ENCODE measurements at places on chromosomes 2 and 18.

GRCh38 chr2:112229348-112229747 is 25.5 kb downstream of the ZC3H8 start:
- peaks cover 2% of the 10 kb centered on the region for H3K4me1 ChIP-seq
- H3K27me3 ChIP-seq, result no peaks in the 10 kb centered on the region
- no peak overlapping the region for H3K4me3 ChIP-seq
- no peak for DNase-seq

DNA sequence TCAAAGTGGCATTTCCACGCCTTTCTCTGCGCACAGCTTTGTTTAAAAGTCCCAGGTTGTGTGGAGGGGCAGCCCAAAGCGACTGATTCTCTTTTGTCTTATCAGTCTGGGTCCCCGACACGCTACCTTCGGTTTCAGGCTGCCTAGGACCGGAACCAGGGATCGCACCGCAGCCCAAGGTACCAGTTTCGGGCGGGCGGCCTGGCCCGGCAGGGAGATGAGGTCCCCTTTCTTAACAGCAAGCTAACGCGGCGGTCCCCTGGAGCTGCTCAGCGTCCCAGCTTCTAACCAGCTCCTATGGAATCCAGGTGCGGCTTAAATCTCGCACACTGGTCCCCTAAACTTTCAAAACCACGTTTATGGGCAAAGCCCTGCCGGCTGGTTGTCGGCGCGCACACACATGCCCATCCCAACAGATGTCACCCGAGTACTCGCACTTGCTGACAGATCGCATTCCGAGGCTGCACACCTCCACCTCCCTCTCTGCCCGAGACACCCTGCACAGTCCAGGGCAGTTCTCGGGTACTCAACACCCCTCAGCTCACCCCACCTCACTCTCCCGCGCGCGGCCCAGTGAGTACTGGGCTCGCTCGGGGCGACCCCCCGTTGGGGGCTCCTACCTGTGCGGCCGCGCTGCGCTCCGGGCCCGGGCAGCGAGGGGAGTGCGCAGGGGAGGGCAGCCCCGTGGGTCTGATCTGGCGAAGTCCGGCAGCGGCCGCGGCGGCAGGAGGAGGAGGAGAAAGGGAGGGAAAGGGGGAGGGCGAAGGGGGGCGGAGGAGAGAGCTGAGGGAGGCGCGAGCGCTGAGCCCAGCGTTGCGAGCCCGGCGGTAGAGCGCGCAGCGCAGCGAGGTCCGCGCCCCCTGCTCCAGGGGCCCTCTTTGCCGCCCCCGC is at the start of gene EFEMP1:
TSS of gene EFEMP1 (minus strand) at position 692 of the 891 bp plus-strand sequence. CDS start 1,342 bp downstream, outside the sequence.
- no peak within 1 kb of the TSS for H3K4me3 ChIP-seq
- peaks cover 36% of the 10 kb centered on the region for H3K27me3 ChIP-seq
- H3K27ac ChIP-seq, result no peak within 1 kb of the TSS
- peaks cover 3% of the 10 kb centered on the region for H3K4me1 ChIP-seq

DNA sequence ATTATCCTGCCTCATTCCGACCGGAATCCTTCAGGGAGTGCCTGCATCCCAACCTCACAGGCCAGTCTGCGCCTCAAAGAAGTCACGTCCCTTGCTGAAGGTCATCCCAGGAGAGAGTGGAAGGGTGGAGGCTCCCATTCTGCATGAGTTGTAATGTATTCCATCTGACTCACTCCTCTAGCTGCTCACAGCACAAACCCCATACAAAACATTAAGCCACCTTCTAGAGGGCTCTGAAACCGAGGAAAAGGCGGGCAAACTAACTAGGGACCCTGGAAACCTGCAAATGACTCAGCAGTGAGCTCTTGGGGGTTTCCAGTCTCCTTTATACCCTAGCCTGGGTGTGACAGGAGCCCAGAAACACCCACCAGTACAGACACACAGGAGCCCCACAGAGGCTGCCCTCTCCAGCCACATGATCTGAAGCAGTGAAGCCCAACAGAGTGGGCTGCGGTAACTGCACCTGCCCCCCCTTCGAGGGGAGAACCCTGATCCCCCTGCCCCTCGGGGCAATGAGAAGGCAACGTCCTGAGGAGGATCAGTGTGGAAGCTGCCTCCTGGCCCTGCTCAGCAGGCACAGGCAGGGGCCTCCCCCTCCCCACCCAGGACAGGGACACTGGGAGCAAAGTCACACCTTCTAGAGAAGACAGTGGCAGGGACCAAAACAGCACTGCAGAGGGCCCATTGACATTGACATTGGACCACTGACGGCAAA is 69.3 kb upstream of the SNTG2 start:
- DNase-seq, result no peak
- no peak overlapping the region for H3K27ac ChIP-seq
- H3K27me3 ChIP-seq, result peaks cover 13% of the 10 kb centered on the region
- H3K4me1 ChIP-seq, result no peaks in the 10 kb centered on the region

DNA sequence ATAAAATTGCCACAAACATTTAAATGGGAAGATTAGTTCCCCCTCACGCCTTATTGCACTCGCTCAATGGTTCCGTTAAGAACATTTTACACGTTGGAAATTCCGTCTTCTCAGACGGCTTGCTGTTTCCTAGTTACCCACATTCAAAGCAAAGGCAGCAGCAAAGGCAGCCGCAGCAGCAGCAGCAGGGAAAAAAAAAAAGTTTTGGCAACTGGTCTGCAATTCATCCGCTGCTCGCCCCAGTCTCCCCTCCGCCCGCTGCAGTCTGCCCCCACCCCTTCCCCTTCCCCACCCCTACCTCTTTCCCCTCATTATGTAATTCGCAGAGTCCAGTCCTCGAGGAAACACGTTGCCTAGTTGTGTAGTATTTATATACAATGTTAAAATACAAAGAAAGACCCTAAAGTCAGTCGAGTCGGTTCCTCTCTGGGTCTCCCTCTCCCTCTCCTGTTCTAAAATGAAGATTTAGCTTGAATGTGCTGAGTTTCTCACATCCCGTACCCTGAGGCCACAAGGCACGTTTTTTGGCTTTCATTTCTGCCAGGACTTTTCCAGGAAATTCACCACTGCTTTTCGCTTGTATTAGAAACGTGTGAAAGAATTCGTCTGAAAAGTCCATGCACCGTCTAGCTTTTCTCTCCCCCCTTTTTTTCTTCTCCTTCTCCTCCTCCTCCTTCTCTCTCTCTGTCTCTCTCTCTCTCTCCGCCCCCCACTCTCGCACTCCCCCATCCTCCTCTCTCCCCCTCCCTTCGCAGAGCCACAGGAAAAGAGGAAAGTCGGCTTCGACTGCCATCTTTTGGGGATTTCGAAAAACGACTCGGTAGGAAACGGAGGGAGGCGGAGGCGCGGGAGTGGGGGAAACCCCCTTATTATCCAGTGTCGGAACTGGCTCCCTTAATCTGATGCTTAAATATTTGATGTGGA is 140.0 kb downstream of the MEIS1 start:
- H3K36me3 ChIP-seq, result no peaks in the 10 kb centered on the region
- no peak for DNase-seq
- H3K4me3 ChIP-seq, result no peak overlapping the region
- H3K27ac ChIP-seq, result no peak overlapping the region
- peaks cover 3% of the 10 kb centered on the region for H3K4me1 ChIP-seq

- no peaks in the 10 kb centered on the region for H3K27me3 ChIP-seq
- H3K4me3 ChIP-seq, result no peak overlapping the region
- no peaks in the 10 kb centered on the region for H3K36me3 ChIP-seq
- DNase-seq, result no peak
- H3K4me1 ChIP-seq, result peaks cover 26% of the 10 kb centered on the region
Measured at GRCh38 chr18:56747032-56747658, 96.0 kb downstream of the WDR7 start.

Measured in activated CD4-positive, alpha-beta memory T cell treated with anti-CD3 and anti-CD28 coated beads for 36 hours (primary cell).